ENCODE measurements at places on chromosomes 16 and 17. TPM values are rescaled to one million over a fixed set of nuclear protein-coding genes. Genes with fewer than 3 reads are reported as not detected.

The GPRC5B gene
- 0.24 TPM for polyA plus RNA-seq

- H3K36me3 ChIP-seq = no peaks in the 10 kb centered on the region
- no peak for DNase-seq
- H3K4me1 ChIP-seq = peaks cover 13% of the 10 kb centered on the region
- no peak overlapping the region for H3K27ac ChIP-seq
These were observed 19.0 kb upstream of the SMG1 start for GRCh38 chr16:18945233-18945632.

The CCDC144A gene
- 0.23 TPM for polyA plus RNA-seq

DNA sequence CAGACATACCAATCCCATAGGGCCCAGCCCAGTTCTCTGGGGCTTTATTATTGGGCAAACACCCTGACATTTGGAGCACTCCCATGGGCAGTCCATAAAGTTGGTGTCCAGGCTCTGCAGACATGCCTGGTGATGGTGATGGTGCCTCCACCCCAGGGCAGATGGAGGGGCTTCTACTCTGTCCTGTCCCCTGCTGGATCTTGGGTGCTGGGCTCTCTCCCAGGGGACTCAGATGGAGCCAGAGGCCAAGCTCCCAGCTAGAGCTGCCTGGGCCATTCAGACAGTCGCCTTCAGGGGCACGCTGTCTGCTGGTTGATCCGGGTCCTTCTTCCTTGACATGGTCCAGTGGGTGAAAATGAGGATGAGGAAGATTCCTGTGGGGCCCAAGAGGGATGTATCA is 10.6 kb downstream of the CDH16 start:
- H3K27me3 ChIP-seq = no peaks in the 10 kb centered on the region
- no peak overlapping the region for H3K27ac ChIP-seq
- no peak for DNase-seq
- H3K4me3 ChIP-seq = no peak overlapping the region
- H3K4me1 ChIP-seq = no peaks in the 10 kb centered on the region

- no peaks in the 10 kb centered on the region for H3K4me1 ChIP-seq
- no peak for DNase-seq
- H3K36me3 ChIP-seq = no peaks in the 10 kb centered on the region
- H3K27ac ChIP-seq = no peak overlapping the region
- H3K27me3 ChIP-seq = no peaks in the 10 kb centered on the region
- no peak overlapping the region for H3K4me3 ChIP-seq
These were observed 18.4 kb downstream of the CHD9NB start for GRCh38 chr16:53034306-53034705.

- H3K27ac ChIP-seq = no peak overlapping the region
- H3K4me1 ChIP-seq = peaks cover 64% of the 10 kb centered on the region
- no peak for DNase-seq
- no peak overlapping the region for H3K4me3 ChIP-seq
These were observed 13.2 kb upstream of the SPN start for GRCh38 chr16:29649588-29650494.

The COPRS gene
- polyA plus RNA-seq = 40.0 TPM

The ETV4 gene
- polyA plus RNA-seq = not detected

DNA sequence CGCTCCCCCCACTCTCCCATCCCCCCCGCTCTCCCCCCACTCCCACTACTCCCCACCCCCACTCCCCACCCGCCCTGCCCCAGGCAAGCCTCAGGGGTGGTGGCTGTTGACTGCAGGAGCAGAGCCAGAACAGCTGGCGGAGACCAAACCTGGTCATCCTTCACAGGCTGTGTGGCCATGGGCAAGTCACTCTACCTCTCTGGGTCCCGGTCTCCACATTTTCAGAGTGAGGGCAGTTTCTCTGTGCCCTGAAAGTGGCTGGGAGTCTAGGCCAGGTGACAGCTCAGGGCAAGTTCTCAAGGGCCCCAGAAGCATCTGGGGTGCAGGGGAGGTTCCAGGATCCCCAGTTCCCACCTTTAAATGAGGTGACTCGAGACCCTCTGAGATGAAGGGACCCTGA is 15.1 kb upstream of the BAHCC1 start:
- no peaks in the 10 kb centered on the region for H3K36me3 ChIP-seq
- DNase-seq = no peak

The AGRP gene
- polyA plus RNA-seq = 0.32 TPM

- no peaks in the 10 kb centered on the region for H3K27me3 ChIP-seq
- H3K4me3 ChIP-seq = no peak overlapping the region
- DNase-seq = no peak
- H3K4me1 ChIP-seq = no peaks in the 10 kb centered on the region
- H3K27ac ChIP-seq = no peak overlapping the region
- H3K36me3 ChIP-seq = no peaks in the 10 kb centered on the region
These were observed 15.4 kb downstream of the USP6 start for GRCh38 chr17:5131146-5131715.

The TMC7 gene
- not detected for polyA plus RNA-seq

- H3K4me3 ChIP-seq = no peak overlapping the region
- no peaks in the 10 kb centered on the region for H3K4me1 ChIP-seq
- no peak overlapping the region for H3K27ac ChIP-seq
- no peaks in the 10 kb centered on the region for H3K36me3 ChIP-seq
- DNase-seq = no peak
- H3K27me3 ChIP-seq = no peaks in the 10 kb centered on the region
These were observed 197.3 kb upstream of the WSCD1 start for GRCh38 chr17:5872831-5873230.

DNA sequence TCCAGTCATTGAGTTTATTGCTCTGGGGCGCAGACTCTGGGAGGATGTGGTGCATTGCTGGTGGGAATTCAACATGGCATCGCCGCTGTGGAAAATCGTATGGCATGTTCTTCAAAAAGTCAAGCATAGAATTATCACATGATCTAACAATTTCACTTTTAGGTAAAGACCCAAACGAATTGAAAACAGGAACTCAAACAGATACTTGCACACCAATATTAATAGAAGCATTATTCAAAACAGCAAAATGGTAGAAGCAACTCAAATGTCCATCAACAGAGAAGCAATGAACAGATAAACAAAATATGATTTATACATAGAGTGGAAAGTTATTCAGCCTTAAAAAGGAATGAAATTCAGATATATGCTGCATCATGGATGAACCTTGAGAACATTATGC is 15.9 kb downstream of the PIK3R6 start:
- H3K4me1 ChIP-seq = no peaks in the 10 kb centered on the region
- H3K27ac ChIP-seq = no peak overlapping the region
- no peak for DNase-seq
- no peaks in the 10 kb centered on the region for H3K27me3 ChIP-seq
- H3K36me3 ChIP-seq = peaks cover 75% of the 10 kb centered on the region
- H3K4me3 ChIP-seq = no peak overlapping the region

The SGCA gene
- 0.89 TPM for polyA plus RNA-seq

- no peaks in the 10 kb centered on the region for H3K36me3 ChIP-seq
- no peaks in the 10 kb centered on the region for H3K4me1 ChIP-seq
- no peak overlapping the region for H3K27ac ChIP-seq
- no peak for DNase-seq
- no peak overlapping the region for H3K4me3 ChIP-seq
- H3K27me3 ChIP-seq = peaks cover 2% of the 10 kb centered on the region
These were observed 31.9 kb downstream of the CCDC42 start for GRCh38 chr17:8712698-8713097.

DNA sequence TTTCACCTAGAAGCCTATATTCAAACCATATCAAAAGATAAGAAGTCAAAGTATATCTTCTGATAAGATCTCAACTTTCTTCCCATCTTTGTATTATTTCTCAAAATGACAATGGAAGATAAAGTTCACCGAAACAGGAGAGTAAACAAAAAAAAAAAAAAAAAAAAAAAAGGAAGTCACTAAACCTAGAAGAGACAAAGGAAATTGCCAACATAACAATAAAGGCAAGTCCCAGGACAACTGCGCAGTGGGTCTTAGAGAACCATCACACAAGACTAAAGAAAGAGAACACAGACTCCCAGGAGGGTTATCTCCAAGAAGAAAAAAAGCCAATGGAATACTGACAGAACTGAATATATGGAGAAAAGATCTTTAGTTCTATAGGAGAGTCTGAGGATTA is 65.7 kb downstream of the SMURF2 start:
- H3K36me3 ChIP-seq = peaks cover 20% of the 10 kb centered on the region
- H3K27me3 ChIP-seq = no peaks in the 10 kb centered on the region
- DNase-seq = no peak
- no peak overlapping the region for H3K4me3 ChIP-seq

GRCh38 chr16:46830417-46830901 is 521 bp downstream of the C16orf87 start:
- H3K36me3 ChIP-seq = no peaks in the 10 kb centered on the region
- peaks cover 10% of the 10 kb centered on the region for H3K4me1 ChIP-seq
- peak overlapping the region; percentile 34 for H3K27ac ChIP-seq
- DNase-seq = peak; percentile 40

GRCh38 chr16:54171626-54172537 is 114.7 kb downstream of the IRX3 start:
- H3K4me3 ChIP-seq = no peak overlapping the region
- H3K27ac ChIP-seq = no peak overlapping the region
- peaks cover 3% of the 10 kb centered on the region for H3K27me3 ChIP-seq

- peaks cover 57% of the 10 kb centered on the region for H3K4me1 ChIP-seq
- peaks cover 27% of the 10 kb centered on the region for H3K36me3 ChIP-seq
- peak overlapping the region; percentile 94 for H3K27ac ChIP-seq
- H3K27me3 ChIP-seq = no peaks in the 10 kb centered on the region
These were observed 4.7 kb upstream of the FAAP100 start for GRCh38 chr17:81556863-81557262.

The CCT6B gene
- 1.8 TPM for polyA plus RNA-seq

The HASPIN gene
- polyA plus RNA-seq = 0.13 TPM

DNA sequence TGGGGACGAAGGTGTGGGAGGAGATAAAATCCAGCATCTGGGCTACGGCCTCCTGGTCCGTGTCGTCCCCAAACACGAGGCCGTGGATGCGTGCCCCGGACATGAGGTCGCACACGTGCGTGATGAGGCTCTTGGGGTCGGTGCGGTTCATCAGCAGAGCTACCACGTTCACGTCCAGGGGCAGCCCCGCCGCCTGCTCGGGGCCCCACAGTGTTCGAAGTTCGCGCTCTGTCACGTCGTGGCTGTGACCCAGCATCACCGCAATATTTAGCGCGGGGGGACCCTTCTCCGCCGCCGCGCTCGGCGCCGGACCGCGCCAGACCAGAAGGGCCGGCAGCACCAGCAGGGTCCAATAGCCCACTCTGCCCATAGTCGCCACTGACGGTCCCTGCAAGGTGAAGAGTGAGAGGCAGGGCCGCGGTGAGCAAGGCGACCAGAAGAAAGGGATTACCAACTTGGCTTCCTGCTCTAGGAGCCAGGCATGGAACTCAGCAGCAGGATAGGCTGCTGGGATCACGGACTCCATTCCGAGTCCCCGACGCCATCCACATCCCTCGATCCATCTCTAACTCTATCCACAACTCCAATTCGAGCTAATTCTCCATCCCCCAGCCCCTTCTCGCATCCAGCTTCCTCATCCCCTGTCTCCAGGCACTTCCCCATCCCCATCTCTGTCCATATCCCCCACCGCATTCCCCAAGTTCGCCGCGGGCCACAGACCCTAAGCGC is 2.0 kb downstream of the GRIN2A start:
- H3K4me1 ChIP-seq = peaks cover 4% of the 10 kb centered on the region
- no peak for DNase-seq
- peaks cover 32% of the 10 kb centered on the region for H3K27me3 ChIP-seq
- H3K4me3 ChIP-seq = no peak overlapping the region
- H3K36me3 ChIP-seq = no peaks in the 10 kb centered on the region
- no peak overlapping the region for H3K27ac ChIP-seq

GRCh38 chr16:81280393-81280792 is 34.4 kb upstream of the GAN start:
- no peak overlapping the region for H3K4me3 ChIP-seq
- no peak for DNase-seq
- H3K27me3 ChIP-seq = no peaks in the 10 kb centered on the region
- no peaks in the 10 kb centered on the region for H3K4me1 ChIP-seq
- H3K27ac ChIP-seq = no peak overlapping the region

The ZNF423 gene
- not detected for polyA plus RNA-seq

The CCL5 gene
- polyA plus RNA-seq = 6.8 TPM

DNA sequence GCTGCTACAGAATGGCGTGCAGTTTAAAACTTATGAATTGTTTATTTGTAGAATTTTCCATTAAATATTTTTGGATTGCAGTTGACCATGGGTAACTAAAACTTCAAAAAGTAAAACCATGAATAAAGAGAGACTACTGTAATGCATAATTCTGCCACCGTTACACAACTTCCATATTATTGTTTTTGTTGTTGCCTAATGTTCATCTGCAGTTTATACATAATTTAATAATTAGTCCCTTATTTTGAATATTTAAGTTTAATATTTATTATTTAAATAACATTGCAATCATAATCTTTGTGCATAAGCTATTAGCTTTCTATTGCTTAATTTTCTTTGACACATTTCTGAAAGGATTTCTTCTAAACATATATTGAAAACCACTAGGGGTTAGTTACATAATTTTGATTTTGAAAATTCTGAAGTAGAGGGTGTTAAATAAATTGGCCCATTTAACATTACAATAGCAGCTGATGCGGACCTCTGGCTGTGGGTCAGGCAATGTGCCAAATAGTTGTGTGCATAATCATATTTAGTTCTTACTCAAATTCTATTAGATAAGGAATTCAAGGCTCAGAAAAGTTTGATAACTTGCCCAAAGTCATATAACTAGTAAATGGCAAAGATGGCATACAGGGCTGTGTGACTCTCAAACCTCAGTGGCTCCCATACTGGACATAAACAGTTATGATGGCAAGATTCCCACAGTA is 31.1 kb downstream of the PPM1E start:
- no peaks in the 10 kb centered on the region for H3K4me1 ChIP-seq
- no peaks in the 10 kb centered on the region for H3K36me3 ChIP-seq
- no peak overlapping the region for H3K27ac ChIP-seq
- no peak for DNase-seq
- no peak overlapping the region for H3K4me3 ChIP-seq

All from CD14-positive monocyte (primary cell).